NCI-H2081 treated with DMSO at 0.1 percent for 48 hours (cell line): ENCODE measurements at places on chromosomes 7 and 10.

GRCh38 chr7:39882148-39882784 is 67.8 kb upstream of the CDK13 start:
- no peak for DNase-seq

DNA sequence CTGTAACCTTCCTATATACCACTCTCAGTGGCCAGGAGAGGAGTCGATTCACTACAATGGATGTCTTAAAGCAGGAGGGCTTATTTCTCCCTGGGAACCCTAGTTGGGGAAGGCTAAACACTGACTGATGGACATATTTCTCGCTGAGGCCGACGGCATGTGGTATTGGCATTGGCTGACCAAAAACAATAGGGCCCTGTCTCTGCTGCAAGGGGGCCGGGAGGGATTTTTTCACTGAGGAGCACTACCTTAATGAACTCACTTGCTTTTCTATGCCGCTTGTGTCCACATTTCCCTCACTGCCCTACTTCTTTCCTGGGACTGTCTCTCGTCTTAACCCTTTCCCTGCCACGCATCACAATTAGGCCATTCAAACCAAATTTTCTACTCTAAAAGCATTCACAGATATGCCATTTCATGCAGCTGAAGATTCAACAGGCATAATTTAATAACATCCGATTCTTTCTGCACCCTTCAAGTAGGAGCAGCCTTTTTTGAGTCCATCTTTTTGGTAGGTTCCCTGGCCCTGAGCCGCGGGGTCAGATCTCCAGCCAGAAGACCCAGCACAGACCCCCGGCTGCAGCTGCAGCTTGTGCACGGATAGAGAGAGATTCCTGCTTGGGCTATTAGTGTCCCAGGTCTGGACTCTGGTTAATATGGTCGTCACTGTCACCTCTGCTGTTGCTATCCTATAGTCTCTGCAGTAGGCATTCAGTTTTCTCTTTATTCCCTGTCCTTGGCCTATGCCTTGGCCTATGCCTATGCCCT is 118.7 kb downstream of the HIPK2 start:
- DNase-seq = no peak

DNA sequence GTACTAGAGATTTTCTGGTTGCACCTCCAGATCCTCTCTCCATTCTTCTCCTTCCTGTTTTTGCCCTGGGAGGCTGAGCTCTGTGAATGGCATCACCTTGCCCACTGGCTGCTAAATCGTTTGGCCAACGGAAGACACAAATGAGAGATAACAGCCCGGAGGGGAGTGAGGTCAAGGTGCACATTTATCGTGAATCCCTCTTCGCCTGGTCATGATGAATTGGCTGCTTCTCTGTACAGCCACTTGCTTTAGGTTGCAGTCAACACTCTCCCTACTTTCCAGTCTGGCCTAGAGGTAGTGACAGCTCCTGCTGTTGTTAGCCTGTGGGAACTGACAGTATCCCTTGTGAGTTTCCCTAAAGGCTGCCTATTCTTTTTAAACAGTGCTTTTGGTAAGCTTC is 85.4 kb upstream of the CHCHD3 start:
- no peak for DNase-seq

- DNase-seq = no peak
Observed at GRCh38 chr10:110649347-110650264, 5.5 kb downstream of the RBM20 start.

- DNase-seq = no peak
Observed at GRCh38 chr7:23490357-23491135, 20.3 kb upstream of the IGF2BP3 start.

DNA sequence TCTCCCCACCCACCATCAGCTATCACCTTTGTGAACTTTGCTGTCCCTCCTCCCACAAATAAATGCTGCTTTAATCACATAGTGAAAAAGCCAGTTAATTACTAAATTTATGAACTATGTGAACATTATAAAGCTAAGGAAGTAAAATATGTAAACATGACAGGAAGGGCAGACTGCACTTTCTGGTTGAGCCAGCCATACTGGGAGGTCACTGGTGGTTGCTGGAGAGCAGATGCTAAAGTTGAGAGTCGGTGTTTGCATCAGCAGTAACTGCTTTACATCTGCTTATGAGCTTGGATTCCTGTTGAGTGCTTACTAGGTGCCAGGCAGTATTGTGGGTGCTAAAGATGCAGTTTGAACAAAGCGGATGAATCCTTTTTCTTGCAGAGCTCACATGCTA is 209.9 kb upstream of the FZD1 start:
- DNase-seq = no peak

DNA sequence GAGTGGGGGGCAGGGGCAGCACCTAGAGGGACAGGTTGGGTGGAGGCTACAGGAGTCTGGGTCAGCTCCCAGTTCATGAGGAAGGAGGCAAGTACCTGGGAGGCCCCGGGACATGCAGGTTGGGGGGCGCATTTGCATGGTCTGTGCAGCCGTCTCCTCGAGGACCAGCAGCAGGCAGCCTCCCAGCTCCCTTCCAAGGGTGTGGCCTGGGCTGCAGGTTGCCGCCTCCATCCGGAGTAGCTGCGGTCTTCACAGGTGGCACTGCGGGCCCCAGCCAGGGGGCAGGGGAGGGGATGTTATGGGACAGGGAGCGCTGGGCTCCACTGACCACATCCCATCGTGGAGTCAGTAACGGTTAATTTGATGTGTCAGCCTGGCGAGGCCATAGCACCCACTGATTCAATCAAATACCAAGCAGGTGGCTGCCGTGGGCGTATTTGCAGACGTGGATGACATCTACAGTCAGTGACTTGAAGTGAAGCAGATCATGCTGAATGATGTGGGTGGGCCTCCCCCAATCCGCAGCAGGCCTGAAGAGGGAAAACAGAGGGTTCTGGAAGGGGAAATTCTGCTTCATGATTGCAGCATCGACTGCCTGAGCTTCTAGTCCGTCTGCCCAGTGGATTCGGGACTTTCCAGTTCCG is 81.6 kb downstream of the PRKAG2 start:
- DNase-seq = no peak
